Right kidney (tissue), 9 donors: ENCODE measurements at places on chromosomes 13 and 19.
A peak's percentile ranks its signal among the peaks of the same experiment; 100 is the strongest.

DNA sequence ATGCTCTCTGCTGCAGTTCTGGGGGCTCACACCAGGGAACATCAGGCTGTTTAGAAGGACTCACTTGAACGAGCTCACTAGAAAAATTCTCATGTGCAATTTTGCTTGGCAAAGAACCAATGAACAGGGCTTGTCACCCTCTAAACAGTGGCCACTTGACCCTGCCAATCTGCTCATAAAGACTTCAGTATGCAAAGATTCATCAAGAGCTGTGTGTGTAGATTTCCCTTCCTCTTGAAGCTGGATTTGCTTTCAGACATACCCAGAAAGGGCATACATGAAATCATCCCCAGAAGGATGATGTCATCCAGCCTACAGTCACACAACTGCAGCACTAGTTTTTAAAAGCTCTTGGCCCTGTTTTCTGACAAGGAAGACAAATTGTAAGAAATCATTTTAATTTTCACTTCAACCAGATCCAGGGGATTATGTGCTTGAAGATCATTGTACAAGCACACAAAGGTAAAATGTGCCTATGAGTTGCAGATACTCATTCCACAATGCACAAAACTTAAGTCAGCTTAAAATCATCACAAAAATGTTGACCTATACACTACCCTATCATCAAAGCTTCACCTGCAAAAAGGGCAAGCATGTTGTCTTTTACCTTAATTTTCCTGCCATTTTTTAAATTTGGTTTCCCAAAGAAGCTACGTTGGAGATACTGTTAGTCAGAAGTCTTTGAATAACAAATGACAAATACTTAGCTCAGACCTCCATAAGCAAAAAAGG is 5.2 kb upstream of the STK24 start:
- no peak for DNase-seq

DNA sequence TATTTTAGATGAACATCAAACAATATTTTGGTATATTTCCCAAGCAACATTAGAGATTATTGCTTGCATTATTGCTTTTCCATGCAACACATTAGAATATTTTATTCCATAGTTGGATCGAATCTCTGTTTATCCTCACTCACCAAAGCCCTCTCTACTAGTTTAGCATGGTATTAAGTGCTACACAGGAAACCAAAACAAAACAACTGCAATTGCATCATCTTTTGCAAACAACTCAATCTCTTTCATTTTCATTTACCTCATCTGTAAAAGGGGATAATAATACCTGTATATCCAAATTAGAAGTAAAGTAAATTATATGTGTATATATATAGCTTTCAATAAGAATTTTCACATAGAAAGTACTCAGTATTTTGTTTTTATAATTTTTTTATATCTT is 147.8 kb upstream of the PCDH9 start:
- DNase-seq = no peak

- peak; percentile 79 for DNase-seq
Measured at GRCh38 chr19:49677901-49678674, 1.0 kb downstream of the PRMT1 start.

DNA sequence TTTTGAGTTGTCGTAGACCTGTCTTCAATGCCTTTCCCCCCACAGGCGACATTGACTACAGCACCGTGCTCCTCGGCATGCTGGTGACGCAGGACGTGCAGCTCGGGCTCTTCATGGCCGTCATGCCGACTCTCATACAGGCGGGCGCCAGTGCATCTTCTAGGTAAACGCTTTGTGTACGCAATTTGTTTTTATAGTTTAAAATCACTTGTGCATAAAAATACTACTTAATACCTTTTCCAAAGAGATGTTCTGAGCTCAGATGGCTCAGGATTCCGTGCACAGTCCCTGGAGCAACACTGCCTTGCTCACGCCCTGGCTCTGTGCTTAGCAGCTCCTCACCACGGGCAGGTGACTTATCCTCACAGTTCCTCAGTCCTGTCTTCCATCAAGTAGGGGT is 30.1 kb upstream of the DCUN1D2 start:
- DNase-seq = no peak

GRCh38 chr13:26071691-26072090 is 19.9 kb upstream of the SHISA2 start:
- DNase-seq = no peak

GRCh38 chr13:76523740-76524340 is 362.4 kb downstream of the KCTD12 start:
- DNase-seq = no peak

GRCh38 chr13:104773775-104774174 is 1707.6 kb upstream of the SLC10A2 start:
- no peak for DNase-seq

- no peak for DNase-seq
Measured at GRCh38 chr13:50422181-50423148, 407.2 kb downstream of the KCNRG start.

- no peak for DNase-seq
Measured at GRCh38 chr19:39160523-39160861, 34.9 kb downstream of the PAK4 start.

DNA sequence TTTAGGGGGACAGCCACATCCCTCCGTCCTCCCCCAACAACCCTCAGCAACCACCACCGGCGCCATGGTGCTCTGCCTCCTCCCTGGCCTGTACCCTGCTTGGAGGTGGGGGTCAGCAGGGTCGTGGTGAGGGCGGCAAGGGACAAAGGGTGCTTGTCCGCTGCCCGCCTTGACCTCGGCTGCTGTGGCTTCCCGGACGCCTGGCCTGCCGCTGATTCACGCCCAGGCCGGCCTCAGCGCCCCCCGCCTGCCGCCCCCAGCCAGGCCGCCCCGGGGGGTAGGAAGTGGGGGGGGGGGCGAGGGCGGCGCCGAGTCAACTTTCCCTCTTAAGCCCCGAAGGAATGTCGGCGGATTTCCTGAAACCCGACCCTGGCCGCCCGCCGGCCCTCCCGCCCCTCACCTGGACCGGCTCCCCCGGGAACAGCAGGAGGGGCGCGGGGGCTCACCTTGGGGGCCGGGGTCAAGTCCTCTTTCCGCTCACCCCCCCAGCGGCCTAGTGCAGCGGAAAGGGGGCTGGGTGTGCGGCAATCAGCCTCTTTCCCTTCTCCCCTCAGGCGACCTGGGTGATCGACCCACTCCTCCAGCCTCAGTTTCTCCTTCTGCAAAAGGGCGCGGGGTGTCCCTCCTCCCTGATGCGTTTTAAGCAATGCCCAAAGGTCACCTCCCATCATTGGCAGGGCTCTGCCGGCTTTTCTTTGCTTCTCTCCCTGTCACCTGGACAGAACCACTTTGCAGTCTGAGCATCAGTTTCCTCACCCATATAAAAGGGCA is 1.9 kb upstream of the TMEM59L start:
- DNase-seq = no peak

GRCh38 chr13:101454767-101455166 is 2.3 kb downstream of the ITGBL1 start:
- DNase-seq = no peak

DNA sequence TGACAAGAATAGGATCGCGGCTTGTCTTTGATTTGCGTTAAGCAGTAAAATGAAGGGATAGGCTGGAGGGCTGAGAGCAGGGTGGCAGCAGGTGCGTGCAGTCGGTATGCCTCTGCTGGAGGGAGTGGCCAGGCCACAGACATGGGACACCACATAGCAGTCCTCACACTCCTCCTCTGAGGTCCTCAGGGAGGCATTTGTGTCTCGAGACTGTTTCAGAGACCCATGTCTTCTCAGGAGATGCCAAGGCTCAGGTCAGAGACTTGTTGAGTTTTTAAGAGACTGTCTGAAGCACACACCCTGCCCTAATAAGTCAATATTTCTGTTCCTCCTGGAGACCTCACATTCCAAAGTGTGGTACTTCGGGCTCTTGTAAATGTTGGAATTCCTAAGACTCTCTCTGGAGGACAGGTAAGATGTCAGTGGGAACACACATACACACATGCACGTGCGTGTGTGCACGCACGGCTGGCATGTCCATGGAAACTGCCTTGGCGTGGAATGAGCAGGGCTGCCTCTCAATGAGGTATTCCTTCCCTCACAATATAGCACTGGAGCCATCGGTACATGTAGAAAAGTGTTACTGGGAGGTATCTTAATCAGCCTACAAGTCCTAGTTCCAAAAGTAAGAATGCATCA is 46.4 kb downstream of the COL4A2 start:
- DNase-seq = no peak

GRCh38 chr13:70516226-70516625 is 408.0 kb upstream of the KLHL1 start:
- no peak for DNase-seq

GRCh38 chr19:4390017-4390566 is 10.3 kb downstream of the SH3GL1 start:
- peak; percentile 47 for DNase-seq

DNA sequence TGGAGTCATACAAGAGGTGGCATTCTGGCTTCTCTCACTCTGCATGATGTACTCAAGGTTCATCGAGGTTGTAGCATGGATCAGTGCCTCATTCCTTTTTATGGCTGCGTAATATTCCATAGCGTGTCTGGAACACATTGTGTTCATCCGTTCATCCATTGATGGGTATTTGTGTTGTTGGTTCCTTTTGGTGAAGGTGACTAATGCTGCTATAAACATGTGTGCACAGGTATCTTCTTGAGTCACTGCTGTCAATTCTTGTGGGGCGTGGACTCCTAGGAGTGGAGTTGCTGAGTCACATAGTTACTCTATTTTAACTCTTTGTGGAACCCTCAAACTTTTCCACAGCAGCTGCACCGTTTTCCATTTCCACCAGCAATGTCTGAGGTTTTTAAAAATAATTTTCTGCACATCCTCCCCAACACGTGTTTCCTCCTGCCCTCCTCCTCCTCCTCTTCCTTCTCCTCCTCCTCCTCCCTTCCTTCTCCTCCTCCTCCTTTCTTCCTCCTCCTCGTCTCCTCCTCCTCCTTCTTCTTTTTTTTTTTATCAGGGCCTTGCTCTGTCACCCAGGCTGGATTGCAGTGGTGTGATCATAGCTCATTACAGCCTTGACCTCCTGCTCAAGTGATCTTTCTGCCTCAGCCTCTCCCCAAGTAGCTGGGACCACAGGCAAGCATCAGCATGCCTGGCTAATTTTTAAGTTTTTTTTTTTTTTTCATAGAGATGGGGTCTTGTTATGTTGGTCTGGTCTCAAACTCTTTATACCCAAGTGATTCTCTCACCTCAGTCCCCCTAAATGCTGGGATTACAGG is 2.0 kb upstream of the TMEM221 start:
- DNase-seq = no peak

DNA sequence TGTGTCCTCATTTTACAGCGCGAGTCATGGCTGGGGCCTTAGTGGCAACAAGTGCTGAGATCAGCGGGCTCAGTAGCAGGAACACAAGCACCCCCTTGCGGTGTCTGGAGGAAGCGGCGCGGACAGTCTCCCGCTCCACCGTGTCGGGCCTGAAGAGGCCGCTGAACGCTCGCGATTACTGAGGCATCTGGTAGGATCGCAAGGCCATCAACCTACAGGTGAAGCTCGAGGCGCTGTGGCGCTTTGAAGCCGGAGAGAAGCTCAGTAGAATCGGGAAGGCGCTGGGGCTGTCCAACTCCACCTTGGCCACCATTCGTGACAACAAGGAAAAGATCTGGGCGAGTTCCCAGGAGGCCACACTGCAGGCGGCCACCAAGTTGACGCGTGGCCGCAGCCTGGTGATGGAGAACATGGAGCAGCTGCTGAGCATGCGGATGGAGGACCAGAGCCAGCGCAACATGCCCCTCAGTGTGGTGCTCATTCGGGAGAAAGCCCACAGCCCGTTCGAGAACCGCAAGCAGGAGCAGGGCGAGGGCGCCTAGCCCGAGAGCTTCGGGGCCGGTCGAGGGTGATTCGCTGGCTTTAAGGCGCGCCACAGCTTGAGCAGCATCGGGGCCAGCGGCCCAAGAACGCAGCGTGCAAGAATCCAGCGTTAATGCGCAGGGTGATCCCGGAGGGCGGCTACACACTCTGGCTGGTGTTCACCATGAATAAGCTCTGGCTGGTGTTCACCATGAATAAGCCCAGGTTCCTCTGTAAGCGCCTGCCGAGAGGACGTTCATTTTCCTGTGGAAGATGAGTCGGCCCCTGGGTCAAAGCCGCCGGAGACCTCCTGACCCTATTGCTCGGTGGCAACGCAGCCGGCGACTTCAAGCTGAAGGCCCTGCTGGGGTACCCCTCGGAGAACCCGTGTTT is 8.3 kb upstream of the MZF1 start:
- peak; percentile 66 for DNase-seq

DNA sequence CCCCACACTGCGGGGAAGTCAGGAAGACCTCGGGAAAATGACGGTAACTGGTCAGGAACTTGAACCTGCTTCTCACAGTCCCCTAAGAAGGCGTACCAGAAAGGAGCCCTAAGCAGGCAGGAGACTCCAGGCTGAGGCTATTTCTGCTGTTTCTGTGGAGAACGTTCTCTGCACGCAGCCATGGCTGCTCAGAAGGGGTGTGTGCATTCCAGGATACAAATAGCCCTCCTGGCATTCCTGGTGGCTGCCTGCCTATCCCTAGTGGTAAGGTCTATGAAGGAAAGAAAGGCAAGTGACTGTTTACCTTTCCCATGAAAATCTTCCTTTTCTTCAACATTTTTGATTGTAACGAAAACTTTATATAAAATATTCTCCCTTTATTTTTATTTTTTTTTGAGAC is 2.5 kb downstream of the SGCG start:
- no peak for DNase-seq

GRCh38 chr13:113603116-113603710 is 18.7 kb downstream of the TFDP1 start:
- no peak for DNase-seq
